ENCODE measurements at places on chromosomes 6 and 20. TPM values are rescaled to one million over a fixed set of nuclear protein-coding genes. Genes with fewer than 3 reads are reported as not detected.

- no peak for DNase-seq
These were observed 145.9 kb downstream of the SYNDIG1 start for GRCh38 chr20:24615353-24615752.

- no peak for DNase-seq
These were observed 8.3 kb downstream of the GCLC start for GRCh38 chr6:53536561-53536960.

DNA sequence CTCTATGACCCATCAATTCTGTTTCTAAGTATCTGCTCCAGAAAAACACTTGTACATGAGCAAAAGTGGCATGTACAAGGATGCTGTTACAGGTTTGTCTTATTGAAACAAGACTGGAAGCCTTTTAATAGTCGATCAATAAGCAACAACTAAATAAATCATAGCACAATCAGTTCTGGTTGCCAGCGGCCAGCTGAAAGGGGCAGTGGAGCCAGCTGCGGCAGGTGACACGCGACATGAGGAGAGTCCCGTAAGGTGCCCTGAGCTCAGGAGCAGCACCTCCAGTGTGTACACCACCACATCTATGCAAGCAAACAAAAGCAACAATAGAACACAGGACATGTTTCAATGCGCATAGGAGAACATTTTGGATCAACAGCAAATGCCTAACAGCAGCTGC lies 20.7 kb upstream of the NNAT start:
- DNase-seq: no peak

Gene KCNK15
- total RNA-seq: 0.63 TPM

- no peak for DNase-seq
These were observed 88.5 kb downstream of the PRKN start for GRCh38 chr6:162638931-162639574.
